ENCODE measurements at places on chromosomes 3 and 15. TPM values are rescaled to one million over a fixed set of nuclear protein-coding genes. Genes with fewer than 3 reads are reported as not detected.

Gene HYKK
- total RNA-seq: 0.41 TPM

Gene UROC1
- not detected for total RNA-seq

Gene SI
- total RNA-seq: not detected

Gene LYZL4
- total RNA-seq: not detected

Gene XYLB
- 4.1 TPM for total RNA-seq

Gene CATSPER2
- 5.3 TPM for total RNA-seq

Gene C3orf52
- 0.41 TPM for total RNA-seq

Gene ZNF660
- total RNA-seq: 11.8 TPM

Gene PSTPIP1
- total RNA-seq: 0.41 TPM

Gene CERS3
- 0.41 TPM for total RNA-seq

Gene INSYN1
- 26.1 TPM for total RNA-seq

Gene ARL8B
- 81.1 TPM for total RNA-seq
